Lower lobe of right lung (tissue), 2 donors: ENCODE measurements at places on chromosomes 11 and 22. TPM values are rescaled to one million over a fixed set of nuclear protein-coding genes. Genes with fewer than 3 reads are reported as not detected.
A peak's percentile ranks its signal among the peaks of the same experiment; 100 is the strongest.

Gene ALDH3B1
- 104 TPM for total RNA-seq

Gene FIBIN
- 27.8 TPM for total RNA-seq

Gene DEUP1
- total RNA-seq, result 0.68 TPM

Gene HOATZ
- total RNA-seq, result 15.0 TPM

Gene CD59
- 816 TPM for total RNA-seq

DNA sequence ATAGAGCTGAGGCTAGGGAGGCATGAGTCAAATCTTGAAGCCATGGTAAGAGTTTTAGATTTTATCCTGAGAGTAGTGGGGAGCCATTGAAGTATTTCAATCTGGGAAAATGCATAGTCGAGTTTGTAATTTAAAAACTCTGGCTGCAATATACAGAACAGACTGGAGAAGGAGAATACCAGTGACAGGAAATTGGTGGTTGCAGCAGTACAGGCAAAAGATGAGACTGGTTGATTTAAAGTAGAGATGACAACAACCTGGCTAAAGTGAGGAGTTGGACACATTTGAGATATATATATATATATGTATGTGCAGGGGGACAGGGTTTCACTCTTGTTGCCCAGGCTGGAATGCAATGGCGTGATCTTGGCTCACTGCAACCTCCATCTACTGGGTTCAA lies 6.2 kb downstream of the HORMAD2 start:
- H3K36me3 ChIP-seq, result no peaks in the 10 kb centered on the region
- no peaks in the 10 kb centered on the region for H3K27me3 ChIP-seq
- no peak overlapping the region for H3K27ac ChIP-seq
- no peak overlapping the region for H3K4me3 ChIP-seq
- DNase-seq, result no peak

DNA sequence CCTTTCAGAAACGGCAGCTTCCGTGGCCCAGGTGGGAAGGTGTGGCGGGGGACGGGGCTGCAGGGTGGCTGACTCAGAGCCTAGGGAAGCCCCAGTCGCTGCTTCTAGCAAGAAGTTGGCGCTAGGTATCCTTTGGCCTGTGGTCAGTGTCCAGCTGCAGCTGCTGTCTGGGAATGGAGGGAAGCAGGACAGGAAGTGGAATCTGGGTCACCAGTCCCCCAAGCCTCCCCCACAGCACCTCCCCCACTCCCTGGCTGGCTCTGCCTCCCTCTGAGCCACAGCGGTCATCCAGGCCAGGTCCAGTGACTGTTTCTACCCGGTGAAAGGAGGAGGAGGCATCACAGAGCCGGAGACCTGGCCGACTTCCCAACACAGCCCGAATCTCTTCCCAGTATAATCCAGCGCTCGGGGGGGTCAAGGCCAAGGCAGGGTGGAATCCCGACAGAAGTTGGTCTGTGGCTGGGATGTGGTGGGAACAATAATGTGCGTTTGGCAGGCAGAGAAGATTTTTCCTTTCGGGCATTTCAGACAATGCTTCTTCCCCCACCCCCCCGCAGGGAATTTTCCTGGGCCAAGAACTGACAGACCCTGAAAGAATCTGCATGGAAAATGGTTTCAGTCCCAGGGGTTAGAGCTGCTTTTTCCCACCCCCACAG lies 45.1 kb downstream of the C11orf96 start:
- no peak overlapping the region for H3K4me3 ChIP-seq
- peaks cover 71% of the 10 kb centered on the region for H3K4me1 ChIP-seq
- H3K27ac ChIP-seq, result peak overlapping the region; percentile 64
- peak; percentile 74 for DNase-seq
- H3K27me3 ChIP-seq, result no peaks in the 10 kb centered on the region
